Endothelial cell of coronary artery (primary cell): ENCODE measurements at places on chromosomes 13 and 19. TPM values are rescaled to one million over a fixed set of nuclear protein-coding genes. Genes with fewer than 3 reads are reported as not detected.

SIGLEC5 gene
- not detected in 2 replicates for total RNA-seq

PRSS57 gene
- not detected in 2 replicates for total RNA-seq

CHST8 gene
- 0.18 TPM in 1 of 2 replicates, not detected in the other for total RNA-seq

KLK3 gene
- not detected in 2 replicates for total RNA-seq

VSTM2B gene
- not detected in 2 replicates for total RNA-seq

RFPL4A gene
- 0.36 TPM in 1 of 2 replicates, not detected in the other for total RNA-seq

C2CD4C gene
- 0.18 and 0.38 TPM in 2 replicates for total RNA-seq

NLRP11 gene
- total RNA-seq: not detected in 2 replicates
